Lower leg skin (tissue), 4 donors: ENCODE measurements at places on chromosomes 1 and 21. TPM values are rescaled to one million over a fixed set of nuclear protein-coding genes. Genes with fewer than 3 reads are reported as not detected.

DNA sequence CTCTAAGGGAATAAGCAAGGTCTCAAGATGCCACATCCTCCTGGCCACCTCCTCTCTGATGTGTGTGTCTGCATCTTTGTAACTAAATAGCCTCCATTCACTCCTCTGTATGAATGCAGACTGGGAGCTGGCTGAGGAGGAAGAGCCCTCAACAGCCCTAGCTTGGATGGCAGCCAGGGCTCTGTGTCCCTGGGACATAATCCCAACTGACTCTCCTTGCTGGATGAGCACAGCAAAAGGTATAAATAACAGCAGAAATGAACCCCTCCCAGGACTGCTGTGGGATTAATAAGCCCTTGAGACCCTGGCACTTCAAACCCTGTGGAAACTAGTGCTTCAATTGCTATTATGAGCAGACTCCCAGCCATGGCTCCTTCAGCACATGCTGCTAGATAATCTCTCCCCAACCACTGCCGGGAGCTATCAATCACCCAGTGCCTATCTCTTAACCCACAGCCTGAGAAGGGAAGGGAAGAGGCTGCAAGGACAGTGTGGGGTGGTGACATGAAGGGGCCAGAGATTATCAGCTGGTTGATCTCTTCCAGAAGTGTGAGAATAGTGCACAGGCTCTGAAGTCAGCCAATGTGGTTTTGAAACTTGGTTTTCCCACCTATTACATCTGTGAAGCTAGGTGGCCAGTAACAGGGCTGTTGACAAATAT is 152.2 kb downstream of the TNR start:
- DNase-seq: no peak

GRCh38 chr1:84540759-84541158 is 33.5 kb downstream of the CTBS start:
- no peak for DNase-seq

GRCh38 chr1:147091801-147092200 is 80.5 kb downstream of the PRKAB2 start:
- DNase-seq: no peak

GRCh38 chr1:223312705-223313414 is 51.1 kb downstream of the SUSD4 start:
- no peak for DNase-seq

DNA sequence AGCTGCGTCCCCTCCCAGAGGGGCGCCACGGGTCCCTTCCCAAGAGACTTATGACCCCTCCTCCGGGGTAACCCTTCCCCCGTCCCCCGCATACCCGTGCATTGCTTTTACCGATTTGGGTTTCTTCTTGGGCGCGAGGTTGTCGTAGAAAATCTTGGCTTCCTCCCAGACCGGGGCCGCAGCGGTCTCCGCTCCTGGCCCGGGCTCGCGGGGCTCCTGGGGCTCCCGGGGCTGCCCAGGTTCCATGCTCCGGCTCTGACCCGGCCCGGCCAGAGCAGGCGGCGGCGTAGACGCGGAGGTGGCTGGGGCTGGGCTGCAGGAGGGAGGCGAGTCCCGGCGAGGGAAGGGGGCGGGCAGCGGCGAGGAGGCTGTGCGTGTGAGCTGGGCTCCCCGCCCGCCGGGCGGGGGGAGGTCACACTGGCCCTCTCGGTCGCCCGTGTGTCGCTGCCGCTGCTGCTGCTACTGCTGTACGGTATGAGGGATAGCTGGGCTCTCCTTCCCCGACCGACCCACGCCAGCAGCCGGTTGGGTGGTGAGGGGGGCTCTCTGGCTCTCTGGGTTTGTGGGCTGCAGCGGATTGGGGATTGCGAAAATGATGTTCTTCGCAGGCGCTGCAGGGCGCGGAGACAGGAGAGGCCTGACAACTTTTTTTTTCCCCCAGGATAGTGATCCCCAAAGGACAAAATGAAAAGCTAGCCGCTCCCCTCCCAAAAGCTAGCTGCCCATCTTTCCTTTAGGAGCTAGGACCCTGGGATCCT is at the start of gene NT5C1A:
Gene NT5C1A (minus strand): TSS at position 315 of the 758 bp plus-strand sequence. CDS start 69 bp downstream, at position 246.
- DNase-seq: no peak

DNA sequence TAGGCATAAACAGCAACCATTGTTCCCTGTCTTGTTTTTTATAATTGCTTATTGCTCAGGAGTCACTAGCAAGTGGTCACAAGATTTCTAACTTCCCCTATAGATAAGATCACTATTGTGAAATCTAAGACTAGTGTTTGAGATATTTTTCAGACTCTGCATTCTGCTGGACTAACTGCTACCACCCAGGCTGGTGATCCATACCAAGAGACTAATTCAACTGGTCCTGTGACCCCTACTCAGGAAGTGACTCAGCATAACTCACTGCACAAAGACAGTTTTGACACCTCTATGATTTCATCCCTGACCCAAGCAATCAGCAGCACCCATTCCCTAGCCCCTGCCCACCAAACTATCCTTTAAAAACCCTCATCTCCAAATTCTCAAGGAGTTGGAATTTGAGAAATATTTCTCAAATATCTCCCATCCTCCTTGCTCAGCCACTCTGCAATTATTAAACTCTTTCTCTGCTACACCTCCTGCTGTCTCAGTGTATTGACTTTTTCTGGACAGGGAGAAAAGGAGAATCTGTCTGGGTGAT is 52.7 kb downstream of the TRIM33 start:
- DNase-seq: no peak

DNA sequence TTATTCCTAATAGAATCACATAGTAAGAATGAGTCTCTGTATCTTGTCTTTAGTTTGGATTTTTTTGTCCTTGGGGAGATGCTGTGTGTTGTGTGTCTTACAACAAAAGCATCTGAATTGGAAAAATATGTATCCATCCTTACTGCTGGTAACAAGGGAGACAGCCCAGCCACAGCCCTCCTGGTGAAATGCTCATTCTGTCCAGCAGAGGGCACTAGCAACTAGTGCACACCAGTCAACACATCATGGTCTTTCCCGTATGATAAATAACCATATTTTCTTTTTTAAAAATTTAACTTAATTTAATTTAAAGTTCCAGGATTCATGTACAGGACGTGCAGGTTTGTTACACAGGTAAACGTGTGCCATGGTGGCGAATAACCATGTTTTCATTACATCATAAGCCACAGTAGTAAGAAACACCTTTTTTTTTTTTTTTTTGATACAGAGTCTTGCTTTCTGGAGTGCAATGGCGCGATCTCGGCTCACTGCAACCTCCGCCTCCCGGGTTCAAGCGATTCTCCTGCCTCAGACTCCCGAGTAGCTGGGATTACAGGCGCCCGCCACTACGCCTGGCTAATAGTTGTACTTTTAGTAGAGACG is 245.1 kb downstream of the PTBP2 start:
- DNase-seq: peak; percentile 65

DNA sequence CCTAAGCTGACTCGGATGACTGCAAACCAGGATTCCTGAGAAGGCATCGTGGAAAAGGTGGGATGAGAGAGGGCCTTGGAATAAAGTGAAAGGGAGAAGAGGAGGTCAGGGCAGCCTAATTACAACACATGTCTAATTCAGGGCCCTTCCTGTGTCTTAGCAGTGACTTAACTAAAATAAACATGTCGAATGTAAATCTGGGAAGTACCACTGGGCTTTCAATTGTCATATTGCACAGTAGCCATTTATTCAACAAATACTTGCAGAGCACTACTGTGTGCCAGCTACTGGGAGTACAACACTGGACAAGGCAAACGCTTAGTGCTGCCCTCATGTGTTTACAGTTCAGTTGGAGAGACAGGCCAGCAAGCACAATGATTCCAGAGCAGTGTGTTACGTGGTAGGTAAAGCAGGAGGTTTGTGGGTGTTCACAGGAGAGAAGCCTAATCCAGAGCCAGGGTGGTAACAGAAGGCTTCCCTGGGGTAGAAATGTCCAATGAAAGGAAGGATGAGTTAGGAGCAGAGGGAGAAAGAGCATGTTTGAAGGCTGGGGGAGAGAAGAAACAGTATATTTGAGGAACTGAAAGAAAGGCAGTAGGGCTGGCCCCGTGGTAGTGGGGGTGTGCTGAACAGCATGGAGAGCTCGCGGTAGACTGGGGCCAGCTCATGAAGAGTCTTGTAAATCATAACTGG is 38.0 kb upstream of the RASAL2 start:
- no peak for DNase-seq

DNA sequence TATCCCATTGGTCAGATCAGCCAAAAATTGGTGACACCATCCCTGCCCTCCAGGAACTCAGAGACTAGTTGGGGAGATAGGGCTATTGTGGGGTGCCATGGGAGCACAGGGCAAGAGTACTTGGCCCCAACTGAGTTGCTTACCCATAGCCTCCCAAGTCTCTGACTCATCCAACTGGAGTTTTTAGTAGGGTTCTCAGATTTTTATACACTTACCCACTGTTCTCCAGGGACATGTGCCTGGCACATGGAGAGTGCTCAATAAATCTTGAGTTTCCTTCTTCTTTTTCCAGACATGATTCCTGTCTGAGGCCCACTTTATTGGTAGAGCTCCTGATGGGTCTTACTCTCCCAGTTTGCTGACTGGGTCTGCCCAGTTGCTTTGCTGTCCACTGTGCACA is 56.7 kb downstream of the OVGP1 start:
- DNase-seq: no peak

Gene APOBEC4
- total RNA-seq: not detected
